ENCODE measurements at places on chromosomes 12 and 14. TPM values are rescaled to one million over a fixed set of nuclear protein-coding genes. Genes with fewer than 3 reads are reported as not detected.

The NRL gene
- 1.3 TPM for total RNA-seq

The CCDC177 gene
- total RNA-seq = not detected

The MCRS1 gene
- total RNA-seq = 58.7 TPM

The KLRC1 gene
- not detected for total RNA-seq

The RNASE1 gene
- total RNA-seq = not detected

The EIF2S3B gene
- total RNA-seq = 9.3 TPM

The SSTR1 gene
- 0.29 TPM for total RNA-seq

The RPL6 gene
- 2,221 TPM for total RNA-seq

- DNase-seq = no peak
- H3K27me3 ChIP-seq = no peaks in the 10 kb centered on the region
- no peaks in the 10 kb centered on the region for H3K4me1 ChIP-seq
These were observed 14.4 kb upstream of the GUCY2C start for GRCh38 chr12:14710632-14711320.

GRCh38 chr12:115697340-115697739, 580.2 kb downstream of the MED13L start:
- no peaks in the 10 kb centered on the region for H3K4me1 ChIP-seq
- no peaks in the 10 kb centered on the region for H3K27me3 ChIP-seq
- H3K4me3 ChIP-seq = no peak overlapping the region
- H3K27ac ChIP-seq = no peak overlapping the region
- no peaks in the 10 kb centered on the region for H3K36me3 ChIP-seq

DNA sequence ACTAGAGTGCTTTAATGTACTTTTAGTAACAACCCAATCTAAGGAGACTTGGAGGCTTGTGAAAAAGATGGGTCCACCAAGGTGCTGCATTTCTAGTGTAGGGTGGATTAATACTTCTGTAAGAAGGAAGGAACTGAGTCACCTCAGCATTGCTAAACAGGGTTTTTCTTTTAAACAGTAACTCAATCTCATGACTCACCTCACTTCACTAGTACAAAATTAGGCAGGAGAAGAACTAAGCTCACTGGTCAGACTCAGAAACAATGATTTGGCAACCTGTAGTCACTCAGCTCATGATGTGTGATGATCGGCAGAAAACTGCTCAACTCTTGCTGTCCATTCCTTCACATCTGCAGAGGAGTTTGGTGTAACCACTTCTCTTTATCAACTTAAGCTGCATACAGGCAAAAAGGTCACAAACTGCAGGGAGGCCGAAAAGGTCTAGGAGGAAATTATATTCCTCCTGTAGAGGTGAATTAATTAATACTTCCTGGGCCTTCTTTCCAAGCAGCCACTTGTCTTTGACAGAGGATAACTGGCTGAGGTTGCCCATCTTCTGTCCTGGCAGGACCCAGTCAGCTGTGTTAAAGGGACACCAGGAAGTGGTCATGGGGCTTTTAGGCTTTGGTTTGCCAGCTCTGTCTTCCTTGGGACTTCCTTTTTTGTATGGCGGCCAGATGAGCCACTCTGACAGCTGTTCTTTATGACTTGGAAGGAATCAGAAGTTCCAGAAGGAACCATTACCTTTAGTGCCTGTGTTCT, 466.9 kb downstream of the FUT8 start:
- peak; percentile 89 for DNase-seq
- H3K27me3 ChIP-seq = no peaks in the 10 kb centered on the region
- peak overlapping the region; percentile 33 for H3K27ac ChIP-seq
- H3K36me3 ChIP-seq = no peaks in the 10 kb centered on the region
- peaks cover 11% of the 10 kb centered on the region for H3K4me1 ChIP-seq
- no peak overlapping the region for H3K4me3 ChIP-seq

DNA sequence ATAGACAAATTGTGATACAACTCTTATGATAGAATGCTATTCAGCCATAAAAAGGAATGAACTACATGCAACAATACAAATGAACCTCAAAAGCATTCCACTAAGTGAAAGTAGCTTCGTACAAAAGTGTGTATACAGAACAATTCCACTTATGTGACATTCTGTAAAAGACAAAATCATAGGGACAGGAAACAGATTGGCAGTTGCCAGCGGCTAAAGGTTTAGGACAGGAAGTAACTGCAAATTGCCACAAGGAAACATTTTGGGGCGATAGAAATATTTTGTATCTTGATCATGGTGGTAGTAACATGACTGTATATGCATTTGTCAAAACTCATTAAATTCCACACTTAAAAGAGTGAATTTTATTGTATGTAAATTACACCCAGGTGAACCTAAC, 113.4 kb downstream of the CAPZA3 start:
- no peaks in the 10 kb centered on the region for H3K36me3 ChIP-seq
- no peak for DNase-seq
- H3K27me3 ChIP-seq = no peaks in the 10 kb centered on the region

- no peak for DNase-seq
- H3K4me1 ChIP-seq = no peaks in the 10 kb centered on the region
- H3K27ac ChIP-seq = no peak overlapping the region
- H3K27me3 ChIP-seq = no peaks in the 10 kb centered on the region
- H3K36me3 ChIP-seq = peaks cover 14% of the 10 kb centered on the region
These were observed 37.6 kb downstream of the INSM2 start for GRCh38 chr14:35571598-35571997.

- no peak for DNase-seq
- peaks cover 75% of the 10 kb centered on the region for H3K36me3 ChIP-seq
- no peaks in the 10 kb centered on the region for H3K4me1 ChIP-seq
- H3K4me3 ChIP-seq = no peak overlapping the region
These were observed 51.3 kb downstream of the WASHC4 start for GRCh38 chr12:105158876-105159275.

DNA sequence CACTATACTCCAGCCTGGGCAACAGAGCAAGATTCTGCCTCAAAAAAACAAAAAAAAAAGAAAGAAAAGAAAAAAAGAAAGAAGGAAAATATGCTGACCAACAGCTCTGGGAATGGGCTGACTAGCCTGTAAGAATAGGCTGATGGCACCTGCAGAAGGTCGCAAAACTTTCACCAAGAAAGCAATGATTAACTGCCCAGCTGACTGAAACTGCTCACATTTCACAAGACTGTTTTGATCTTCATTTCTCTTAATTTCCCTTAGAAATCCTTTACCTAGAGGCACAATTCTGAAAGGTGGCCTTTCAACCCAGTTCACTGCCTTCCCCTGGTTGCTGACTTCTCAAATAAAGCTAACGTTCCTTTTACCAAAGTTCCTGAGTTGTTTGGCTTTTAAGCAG, 12.4 kb downstream of the BEST3 start:
- no peaks in the 10 kb centered on the region for H3K36me3 ChIP-seq
- H3K4me1 ChIP-seq = peaks cover 27% of the 10 kb centered on the region
- no peak for DNase-seq
- H3K27ac ChIP-seq = no peak overlapping the region

GRCh38 chr14:63897721-63898163, 44.9 kb downstream of the SYNE2 start:
- no peak for DNase-seq
- H3K4me3 ChIP-seq = no peak overlapping the region
- H3K36me3 ChIP-seq = peaks cover 9% of the 10 kb centered on the region
- H3K4me1 ChIP-seq = peaks cover 48% of the 10 kb centered on the region
- H3K27ac ChIP-seq = peak overlapping the region; percentile 54
- H3K27me3 ChIP-seq = no peaks in the 10 kb centered on the region

DNA sequence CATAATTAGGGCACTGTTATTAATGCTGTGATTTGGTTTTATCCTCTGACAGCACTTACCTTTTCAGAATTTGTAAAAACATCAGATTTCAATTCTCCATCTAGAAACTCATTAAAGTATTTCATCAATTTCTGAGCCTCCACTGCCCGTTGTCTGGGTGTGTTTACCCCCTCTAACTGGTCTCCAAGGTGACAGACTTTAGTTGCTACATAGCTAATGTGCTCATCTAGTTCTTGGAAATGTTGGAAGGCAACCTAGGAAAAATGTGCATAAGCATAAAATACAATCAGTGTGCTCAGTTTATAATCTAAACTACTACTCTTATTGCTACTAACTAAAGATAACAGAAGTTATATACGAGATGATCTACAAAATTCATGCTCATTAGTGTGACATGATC, 24.6 kb downstream of the EXOC5 start:
- H3K36me3 ChIP-seq = peaks cover 22% of the 10 kb centered on the region
- no peak overlapping the region for H3K27ac ChIP-seq
- H3K27me3 ChIP-seq = no peaks in the 10 kb centered on the region
- H3K4me1 ChIP-seq = no peaks in the 10 kb centered on the region
- no peak for DNase-seq

GRCh38 chr12:75154388-75154787, 55.3 kb downstream of the KCNC2 start:
- no peaks in the 10 kb centered on the region for H3K36me3 ChIP-seq
- no peak for DNase-seq
- H3K4me3 ChIP-seq = no peak overlapping the region
- no peak overlapping the region for H3K27ac ChIP-seq
- H3K27me3 ChIP-seq = no peaks in the 10 kb centered on the region
- H3K4me1 ChIP-seq = no peaks in the 10 kb centered on the region

DNA sequence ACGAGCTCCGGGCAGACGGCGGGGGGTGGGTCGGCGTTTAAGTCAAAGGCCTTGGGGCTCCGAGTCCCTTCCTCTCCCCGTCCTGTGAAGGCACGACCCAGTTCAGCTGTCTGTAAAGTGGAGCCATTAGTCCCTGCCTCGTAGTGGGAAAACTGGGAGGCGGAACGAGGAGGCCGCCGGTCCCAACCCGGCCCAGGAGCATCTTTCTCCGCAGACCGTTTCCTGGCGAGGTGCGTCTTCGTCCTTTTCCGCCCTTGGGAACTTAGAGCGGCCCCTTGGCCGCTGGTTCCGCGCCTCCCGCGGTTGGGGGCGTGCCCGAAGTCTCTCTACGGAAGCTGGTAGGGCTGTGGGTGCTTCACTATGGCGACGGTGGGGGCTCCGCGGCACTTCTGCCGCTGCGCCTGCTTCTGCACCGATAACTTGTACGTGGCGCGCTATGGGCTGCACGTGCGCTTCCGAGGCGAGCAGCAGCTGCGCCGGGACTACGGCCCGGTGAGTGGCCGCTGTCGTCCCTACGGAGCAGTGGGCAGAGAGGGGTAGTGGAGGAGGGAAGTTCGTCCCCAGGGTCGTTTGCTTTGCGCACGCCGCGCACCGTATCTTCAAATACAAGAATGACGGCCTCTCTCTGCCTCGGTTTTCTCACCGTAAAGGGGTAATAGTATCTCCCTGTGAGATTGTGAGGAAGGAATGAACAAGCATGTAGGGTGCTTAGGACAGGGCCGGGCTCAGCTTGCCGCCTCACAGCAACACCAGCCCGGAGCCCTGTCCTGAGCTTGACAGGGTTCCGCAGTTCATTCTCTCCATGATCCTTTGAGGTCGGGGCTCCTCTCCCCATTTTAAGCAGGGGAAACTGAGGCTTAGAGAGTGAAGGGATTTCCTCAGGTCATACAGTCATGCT, at the start of gene OGFOD2:
Gene OGFOD2, plus strand, starts transcription at position 353 of the 898 bp plus-strand sequence. Its CDS starts 8 bp downstream, at position 361.
- peak within 1 kb of the TSS; percentile 95 for H3K27ac ChIP-seq
- H3K4me1 ChIP-seq = peaks cover 5% of the 10 kb centered on the region
- H3K4me3 ChIP-seq = peak within 1 kb of the TSS; percentile 94
- H3K36me3 ChIP-seq = peaks cover 16% of the 10 kb centered on the region
- DNase-seq = peak; percentile 90

GRCh38 chr12:16359512-16360491, 12.4 kb downstream of the MGST1 start:
- no peaks in the 10 kb centered on the region for H3K27me3 ChIP-seq
- H3K27ac ChIP-seq = peak overlapping the region; percentile 39
- peaks cover 100% of the 10 kb centered on the region for H3K36me3 ChIP-seq
- H3K4me3 ChIP-seq = no peak overlapping the region

DNA sequence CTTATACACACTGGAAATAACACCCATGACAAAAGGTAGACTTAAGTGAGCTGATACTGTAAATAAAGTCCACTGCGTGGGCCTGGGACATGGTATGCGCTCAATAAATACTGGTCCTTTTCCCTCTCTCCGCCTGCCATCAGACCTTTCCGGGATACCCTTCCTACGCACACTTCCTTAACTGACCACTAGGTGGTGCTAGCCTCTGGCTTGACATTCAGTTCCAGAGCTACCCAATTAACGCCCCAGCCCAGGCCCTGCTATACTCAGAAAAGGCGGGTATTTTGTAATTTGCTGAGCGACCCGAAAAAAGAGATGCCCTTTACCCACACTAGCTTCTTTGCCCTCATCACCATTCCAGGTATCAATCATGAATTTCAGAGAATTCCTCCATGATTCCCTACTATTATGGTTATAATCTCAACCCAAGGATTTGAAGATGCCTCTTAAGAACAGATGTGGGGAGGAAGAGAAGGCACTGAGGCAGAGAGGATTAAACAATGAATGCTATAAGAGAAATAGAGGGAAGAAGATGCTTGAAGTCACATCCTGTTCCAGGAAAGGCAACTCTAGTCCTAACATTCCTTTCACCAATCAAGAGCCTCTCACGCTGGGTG, 3.9 kb upstream of the LRP1 start:
- H3K27ac ChIP-seq = no peak overlapping the region
- DNase-seq = peak; percentile 85
- H3K4me1 ChIP-seq = peaks cover 11% of the 10 kb centered on the region
- H3K4me3 ChIP-seq = no peak overlapping the region

DNA sequence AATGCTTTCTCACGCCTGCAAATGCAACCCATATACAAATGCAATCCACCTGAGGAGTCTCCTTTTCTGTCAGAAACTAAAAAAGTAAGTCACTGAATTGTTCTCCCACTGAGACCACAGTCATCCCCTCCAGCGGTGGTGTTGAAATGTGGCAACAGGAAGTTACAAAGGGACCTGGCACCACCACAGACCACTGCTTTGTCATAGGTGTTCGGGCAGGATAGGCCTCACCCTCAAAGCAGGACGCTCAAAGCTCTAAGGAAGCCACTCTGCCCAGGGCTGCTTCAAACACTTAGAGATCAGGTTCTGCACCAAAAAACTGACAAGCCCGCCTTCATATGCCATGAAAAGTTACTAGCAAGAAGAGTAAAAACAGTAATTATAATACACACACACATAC, 11.3 kb downstream of the PHLDA1 start:
- peak overlapping the region; percentile 14 for H3K4me3 ChIP-seq
- H3K27ac ChIP-seq = peak overlapping the region; percentile 96
- peaks cover 36% of the 10 kb centered on the region for H3K4me1 ChIP-seq

GRCh38 chr14:67438969-67439368, 27.0 kb upstream of the PLEK2 start:
- H3K27ac ChIP-seq = no peak overlapping the region
- H3K36me3 ChIP-seq = no peaks in the 10 kb centered on the region
- no peak for DNase-seq
- no peaks in the 10 kb centered on the region for H3K4me1 ChIP-seq
- H3K27me3 ChIP-seq = peaks cover 29% of the 10 kb centered on the region
- H3K4me3 ChIP-seq = no peak overlapping the region

DNA sequence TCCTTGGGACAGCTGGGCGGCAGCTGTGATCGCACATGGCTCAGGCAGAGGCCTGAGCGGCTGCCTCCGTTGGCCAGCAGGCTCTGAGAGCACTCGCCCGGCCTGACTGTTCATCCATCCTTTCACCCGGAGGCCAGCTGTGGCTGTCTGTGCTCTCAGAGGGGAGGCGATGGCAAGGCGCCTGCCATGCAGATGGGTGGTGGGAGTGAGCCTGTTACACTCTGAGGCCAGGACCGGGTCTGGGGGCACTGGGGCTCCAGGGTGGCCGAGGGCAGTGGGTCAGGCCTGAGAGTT, 292.3 kb downstream of the TMEM121 start:
- no peak for DNase-seq
- no peaks in the 10 kb centered on the region for H3K27me3 ChIP-seq
- H3K27ac ChIP-seq = no peak overlapping the region
- no peaks in the 10 kb centered on the region for H3K4me1 ChIP-seq
- H3K36me3 ChIP-seq = no peaks in the 10 kb centered on the region
- H3K4me3 ChIP-seq = no peak overlapping the region

GRCh38 chr12:96466939-96467751, 22.2 kb upstream of the CFAP54 start:
- DNase-seq = no peak
- H3K4me1 ChIP-seq = peaks cover 6% of the 10 kb centered on the region
- no peaks in the 10 kb centered on the region for H3K36me3 ChIP-seq
- H3K4me3 ChIP-seq = no peak overlapping the region

Data from MCF 10A (cell line).